ENCODE measurements at places on chromosomes 2 and 18. TPM values are rescaled to one million over a fixed set of nuclear protein-coding genes. Genes with fewer than 3 reads are reported as not detected.

The CLASP1 gene
- 53.0 TPM for total RNA-seq

The ABHD1 gene
- total RNA-seq = not detected

The CAPN14 gene
- total RNA-seq = not detected

The GPR39 gene
- total RNA-seq = not detected

The NGEF gene
- total RNA-seq = not detected

The TMEM247 gene
- total RNA-seq = not detected

The SLC39A10 gene
- total RNA-seq = 54.1 TPM

The IL37 gene
- 0.22 TPM for total RNA-seq

The RTKN gene
- 47.4 TPM for total RNA-seq

DNA sequence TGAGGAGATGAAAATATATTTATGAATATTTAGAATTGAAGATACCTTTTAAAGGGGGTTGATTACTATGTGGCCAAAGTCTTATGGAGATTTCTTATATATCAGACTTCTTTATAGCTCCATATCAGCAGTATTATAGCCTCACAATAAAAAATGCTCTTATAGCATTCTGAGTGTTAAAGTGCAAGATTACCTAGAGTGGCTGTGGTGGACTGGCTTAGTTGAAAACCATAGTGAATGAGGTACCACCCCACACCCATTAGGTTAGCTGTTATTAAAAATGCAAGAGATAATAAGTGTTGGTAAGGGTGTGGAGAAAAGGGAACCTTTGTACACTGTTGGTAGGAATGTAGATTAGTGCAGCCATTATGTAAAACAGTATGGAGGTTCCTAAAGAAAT is 39.7 kb downstream of the NCOA1 start:
- DNase-seq = no peak

GRCh38 chr2:241877989-241878970 is 8.8 kb downstream of the RTP5 start:
- DNase-seq = peak; percentile 90

- DNase-seq = no peak
These were observed 272.0 kb upstream of the GCFC2 start for GRCh38 chr2:75982719-75983118.

GRCh38 chr18:41745166-41746049 is 209.6 kb upstream of the PIK3C3 start:
- DNase-seq = peak; percentile 10

- no peak for DNase-seq
These were observed 470.9 kb downstream of the MBD2 start for GRCh38 chr18:53753601-53754000.

- no peak for DNase-seq
These were observed 71.8 kb downstream of the CMPK2 start for GRCh38 chr2:6793913-6794312.

DNA sequence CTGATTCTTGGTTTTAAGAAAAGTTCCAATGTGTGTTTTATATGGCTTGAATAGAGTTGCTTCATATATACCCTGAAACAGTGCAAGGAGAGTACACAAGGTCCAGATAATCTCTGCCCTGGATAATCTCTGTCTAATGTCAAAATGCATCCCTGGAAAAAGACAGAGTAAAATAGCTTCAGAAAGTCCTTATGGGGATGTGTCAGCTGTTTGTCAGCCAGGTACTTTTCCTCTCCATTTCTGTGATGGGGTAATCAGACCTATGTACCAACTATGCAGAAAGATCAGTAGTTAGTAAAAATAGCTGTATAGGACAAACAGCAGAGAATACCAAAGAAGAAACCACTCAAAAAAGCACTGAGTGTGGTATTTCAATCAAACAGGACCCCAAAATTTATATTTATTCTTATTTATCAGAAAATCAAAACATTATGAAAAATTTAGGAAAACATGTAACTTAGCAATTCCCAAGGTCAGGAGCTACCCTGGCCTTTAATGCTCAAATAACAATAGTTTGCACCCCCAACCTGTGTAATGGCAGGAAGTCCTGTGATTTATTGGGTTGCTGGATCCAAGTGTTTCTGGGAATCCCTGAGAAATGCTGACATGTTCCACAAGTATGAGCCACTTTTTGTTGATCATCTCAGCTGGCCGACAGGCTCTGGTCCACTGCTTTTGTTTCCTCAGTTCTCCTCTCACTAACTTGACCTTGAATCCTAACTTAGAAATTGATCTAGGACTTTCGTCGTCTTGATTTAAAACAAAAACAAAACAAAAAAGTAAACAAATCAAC is 69.6 kb downstream of the MDH1 start:
- DNase-seq = no peak

DNA sequence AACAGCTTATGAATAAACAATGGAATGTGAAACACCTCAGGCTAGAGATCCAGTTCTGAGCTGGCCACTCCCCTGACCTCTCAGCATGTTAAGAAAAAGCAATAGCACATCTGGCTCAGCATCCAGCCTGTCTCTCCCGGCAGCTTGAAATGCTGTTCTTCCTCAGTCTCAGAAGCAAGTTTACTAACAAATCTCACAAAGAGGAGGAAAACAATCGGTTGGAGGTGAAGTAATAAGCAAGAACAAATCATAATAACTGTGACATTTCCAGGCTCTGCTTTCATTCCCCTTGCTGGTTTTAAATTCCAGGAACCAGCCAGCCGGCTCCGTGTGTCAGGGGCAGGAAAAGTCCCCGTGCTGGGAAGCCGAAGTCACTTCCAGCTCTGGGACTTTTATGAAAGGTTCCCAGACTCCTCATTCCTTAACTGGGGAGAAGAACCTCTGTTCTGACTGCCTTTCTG is 133.9 kb upstream of the ARL4C start:
- no peak for DNase-seq

DNA sequence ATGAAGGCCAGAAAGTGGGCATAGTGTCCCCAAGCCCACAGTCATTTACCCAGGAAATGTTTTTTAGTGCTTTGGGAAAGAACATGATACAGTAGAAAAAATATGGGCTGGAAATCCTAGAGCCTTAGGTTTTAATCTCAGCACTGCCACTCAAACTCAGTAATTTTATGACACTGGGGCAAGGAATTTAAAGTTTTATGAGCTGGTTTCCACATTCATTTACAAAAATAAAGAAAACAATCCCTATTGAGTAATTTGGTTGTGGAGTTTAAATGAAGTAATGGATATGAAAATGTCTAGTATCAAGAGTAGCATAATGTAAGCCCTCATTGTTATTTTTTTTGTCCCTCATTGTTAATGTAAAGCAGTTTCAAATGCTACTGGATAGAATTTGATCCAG is 51.5 kb upstream of the FRZB start:
- no peak for DNase-seq

DNA sequence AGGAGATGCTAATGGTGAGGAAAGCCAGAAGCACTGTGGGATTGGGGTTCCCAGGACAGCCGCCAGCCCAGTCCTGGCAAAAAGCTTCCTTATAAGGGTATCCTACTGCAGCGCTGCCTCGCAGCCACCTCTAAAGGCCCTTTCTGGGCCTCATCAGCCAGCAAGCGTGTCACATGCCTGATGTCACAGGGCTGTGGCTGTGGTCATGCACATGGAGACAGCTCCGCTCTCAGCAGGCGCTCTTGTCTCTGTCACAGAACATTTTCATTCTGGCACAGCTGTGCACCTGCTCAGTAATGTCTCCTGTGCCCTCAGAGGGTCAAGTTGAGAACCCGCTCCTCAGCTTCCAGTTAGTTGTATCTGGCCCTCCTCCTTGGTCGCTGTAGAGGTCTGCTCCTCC is 17.7 kb upstream of the MAL start:
- DNase-seq = peak; percentile 47

- DNase-seq = peak; percentile 51
These were observed 103.4 kb downstream of the TNS1 start for GRCh38 chr2:217899231-217900009.

GRCh38 chr18:31965316-31965970 is 22.5 kb upstream of the TRAPPC8 start:
- DNase-seq = no peak

- DNase-seq = peak; percentile 82
These were observed 308.4 kb upstream of the GCFC2 start for GRCh38 chr2:76019128-76019527.

GRCh38 chr2:172062402-172063004 is 22.8 kb upstream of the DLX1 start:
- DNase-seq = no peak

- no peak for DNase-seq
These were observed 36.3 kb downstream of the BMP10 start for GRCh38 chr2:68834737-68835376.

DNA sequence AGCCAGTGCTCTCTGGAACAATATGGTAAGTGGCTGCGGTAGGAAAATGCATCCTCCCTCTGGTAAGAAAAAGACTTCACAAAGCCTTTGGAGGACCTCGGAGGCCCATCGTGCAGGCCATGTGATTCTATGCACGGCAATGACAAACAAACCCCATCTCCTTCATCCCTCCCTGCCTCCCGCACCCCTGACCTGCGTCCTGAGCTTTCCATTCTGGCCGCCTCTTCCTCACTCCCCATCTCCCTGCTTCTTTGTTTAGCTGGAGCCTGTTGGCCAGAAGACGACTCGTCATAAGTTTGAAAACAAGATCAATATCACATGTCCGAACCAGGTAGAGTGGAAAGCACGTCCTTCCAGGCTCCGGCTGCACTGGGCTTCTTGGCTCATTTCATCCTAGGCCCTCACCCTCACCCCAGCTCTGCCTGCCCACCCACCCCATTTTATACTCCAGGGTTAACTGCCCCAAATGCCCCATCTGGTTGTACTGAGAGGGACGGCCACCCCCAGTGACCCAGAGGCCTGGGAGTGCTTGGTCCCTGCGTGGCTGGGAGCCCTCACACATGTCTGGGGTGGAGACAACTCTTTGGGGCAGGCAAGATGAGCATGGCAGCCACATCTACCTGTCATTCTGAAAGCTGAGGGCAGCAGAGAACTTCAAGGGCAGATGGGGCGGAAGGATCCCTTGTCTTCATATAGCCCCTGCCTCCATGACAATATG is 94.0 kb downstream of the PLB1 start:
- no peak for DNase-seq

- no peak for DNase-seq
These were observed 138.5 kb downstream of the MEIS1 start for GRCh38 chr2:66573416-66573815.

GRCh38 chr2:100718065-100718629 is 101.8 kb upstream of the NPAS2 start:
- no peak for DNase-seq

- DNase-seq = no peak
These were observed 68.7 kb upstream of the RBM44 start for GRCh38 chr2:237729681-237730475.

- no peak for DNase-seq
These were observed 38.5 kb upstream of the GALNT14 start for GRCh38 chr2:31176742-31177141.

GRCh38 chr18:43004421-43004820 is 111.1 kb downstream of the RIT2 start:
- DNase-seq = no peak

GRCh38 chr2:213036836-213037235 is 114.6 kb downstream of the IKZF2 start:
- no peak for DNase-seq

GRCh38 chr18:23200756-23201155 is 65.5 kb downstream of the CABLES1 start:
- no peak for DNase-seq

GRCh38 chr2:171432969-171433762 is 624 bp downstream of the METTL8 start:
- peak; percentile 63 for DNase-seq

DNA sequence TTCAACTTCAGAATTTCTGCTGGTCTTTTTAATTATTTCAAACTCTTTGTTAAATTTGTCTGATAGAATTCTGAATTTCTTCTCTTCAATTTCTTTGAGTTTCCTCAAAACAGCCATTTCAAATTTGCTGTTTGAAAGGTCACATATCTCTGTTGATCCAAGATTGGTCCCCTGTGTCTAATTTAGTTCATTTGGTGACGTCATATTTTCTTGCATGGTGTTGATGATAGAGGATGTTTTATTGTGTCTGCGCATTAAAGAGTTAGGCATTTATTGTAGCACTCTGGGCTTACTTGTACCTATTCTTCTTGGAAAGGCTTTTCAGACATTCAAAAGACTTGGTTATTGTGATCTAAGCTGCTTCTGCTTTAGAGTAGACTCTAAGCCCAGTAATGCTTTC is 698.4 kb upstream of the LRRTM1 start:
- no peak for DNase-seq

- no peak for DNase-seq
These were observed 41.5 kb downstream of the SCTR start for GRCh38 chr2:119482481-119483394.

GRCh38 chr2:118529908-118530599 is 317.4 kb downstream of the EN1 start:
- DNase-seq = no peak

DNA sequence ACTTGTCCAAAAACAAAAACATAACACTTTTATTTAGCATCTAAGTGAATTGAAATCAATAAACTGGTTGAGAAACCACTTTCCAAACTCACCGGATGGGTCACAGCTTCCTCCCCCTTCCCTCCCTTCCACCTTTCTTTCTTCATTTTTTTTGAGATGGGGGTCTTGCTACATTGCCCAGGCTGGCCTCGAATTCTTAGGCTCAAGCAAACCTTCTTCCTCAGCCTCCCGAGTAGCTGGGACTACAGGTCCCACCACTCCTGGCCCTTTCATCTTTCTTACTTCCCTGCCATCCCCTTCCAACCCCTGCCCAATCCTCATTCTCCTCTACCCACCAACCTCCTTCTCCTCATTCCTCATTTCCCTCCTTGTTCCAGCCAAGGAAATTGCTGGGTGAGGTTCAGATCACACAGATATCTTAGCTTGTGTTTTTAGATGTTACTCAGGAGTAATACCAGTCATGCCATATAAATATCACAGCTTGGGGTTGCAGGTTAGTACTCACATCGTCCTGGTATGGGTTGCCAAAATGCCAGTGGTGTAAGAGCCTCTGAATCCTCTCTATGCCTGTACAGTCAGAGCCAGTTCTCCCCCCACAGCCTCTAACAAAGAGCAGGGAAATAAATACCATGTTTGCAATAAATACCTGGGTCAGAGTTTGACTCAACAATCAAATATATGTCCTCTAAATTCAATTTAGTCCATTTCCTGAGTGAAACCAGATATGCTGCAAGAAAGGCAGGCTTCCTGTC is 132.7 kb upstream of the NDUFV2 start:
- no peak for DNase-seq

DNA sequence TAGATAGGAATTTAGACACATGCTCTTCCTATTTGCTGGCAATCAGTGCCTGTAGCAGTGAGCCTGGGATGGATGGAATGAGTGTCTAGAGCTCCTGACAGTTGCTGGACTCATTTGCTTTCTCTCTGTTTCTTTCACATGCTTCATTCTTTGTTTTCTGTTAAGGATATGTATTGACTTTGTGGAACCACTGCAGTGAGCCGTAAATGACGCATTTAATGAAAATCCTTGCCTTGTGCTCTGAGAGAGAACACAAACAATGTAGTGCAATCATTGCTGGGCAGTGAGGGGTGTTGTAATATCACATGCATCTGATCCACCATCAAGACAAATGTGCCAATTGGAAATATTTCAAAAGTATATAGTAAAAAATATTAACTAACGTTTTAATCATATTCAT is 25.2 kb upstream of the CDH20 start:
- DNase-seq = no peak
